ENCODE measurements at places on chromosomes 2 and 18. TPM values are rescaled to one million over a fixed set of nuclear protein-coding genes. Genes with fewer than 3 reads are reported as not detected.

CMPK2 gene
- total RNA-seq: 14.8 TPM

ACADL gene
- total RNA-seq: 34.8 TPM

VAPA gene
- total RNA-seq: 351 TPM

CELF4 gene
- 3.0 TPM for total RNA-seq

CNGA3 gene
- 0.40 TPM for total RNA-seq

ABCB11 gene
- total RNA-seq: 0.15 TPM

SCYGR4 gene
- total RNA-seq: not detected

GALNT13 gene
- total RNA-seq: 3.1 TPM

LRRTM1 gene
- not detected for total RNA-seq

WDFY1 gene
- total RNA-seq: 38.3 TPM

SGPP2 gene
- total RNA-seq: 6.5 TPM

RAX gene
- total RNA-seq: not detected
